ENCODE measurements at places on chromosomes 6 and 20.

DNA sequence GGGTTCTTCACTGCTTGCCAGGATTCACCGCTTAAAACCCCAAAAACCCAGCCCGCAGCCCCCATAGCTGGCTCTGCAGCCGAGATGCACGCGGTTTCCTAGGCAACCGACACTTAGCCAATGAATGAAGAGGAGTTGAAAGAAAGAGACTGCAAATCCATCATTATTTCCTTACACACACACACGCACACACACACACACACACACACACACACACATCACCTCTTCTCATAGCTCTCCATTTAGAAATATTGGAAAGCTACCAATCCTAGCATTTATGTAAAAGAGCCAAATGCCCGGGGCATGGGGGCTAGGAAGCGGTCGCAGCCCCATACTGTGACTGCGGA lies 3.4 kb upstream of the TUBB2B start:
- DNase-seq = peak; percentile 7

DNA sequence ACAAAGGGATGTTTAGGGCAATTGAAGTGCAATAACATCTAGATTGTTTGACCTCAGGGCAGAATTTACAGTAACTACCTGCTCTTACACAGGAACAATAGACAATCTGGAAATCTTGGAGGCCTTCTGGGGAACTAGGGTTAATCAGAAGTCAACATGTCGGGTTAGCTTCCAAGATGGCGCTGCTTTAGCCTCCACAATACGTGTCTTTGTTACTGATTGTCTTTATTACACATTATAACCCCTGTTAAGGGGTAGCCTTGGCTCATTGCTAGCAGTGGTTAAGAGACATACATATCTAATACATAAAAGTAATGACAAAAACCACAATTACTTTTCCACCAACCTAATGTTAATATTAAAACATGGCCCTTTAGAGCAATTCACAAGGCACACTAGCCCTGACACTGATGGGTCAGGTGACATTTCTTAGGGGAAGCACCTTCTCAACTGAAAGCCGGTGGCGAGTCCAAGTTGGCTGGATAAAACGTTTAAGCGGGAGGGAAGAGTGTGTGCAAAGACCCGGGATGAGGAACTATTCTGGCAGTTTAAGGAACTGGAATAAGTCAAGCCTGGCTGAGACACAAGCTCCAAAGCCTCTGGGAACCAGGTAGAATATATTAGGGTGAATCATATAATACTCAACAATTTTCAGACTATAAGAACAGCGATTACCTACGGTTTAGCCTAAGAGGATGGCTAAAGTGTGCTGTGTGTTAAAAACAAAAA lies 236.9 kb downstream of the BCAS1 start:
- DNase-seq = no peak

DNA sequence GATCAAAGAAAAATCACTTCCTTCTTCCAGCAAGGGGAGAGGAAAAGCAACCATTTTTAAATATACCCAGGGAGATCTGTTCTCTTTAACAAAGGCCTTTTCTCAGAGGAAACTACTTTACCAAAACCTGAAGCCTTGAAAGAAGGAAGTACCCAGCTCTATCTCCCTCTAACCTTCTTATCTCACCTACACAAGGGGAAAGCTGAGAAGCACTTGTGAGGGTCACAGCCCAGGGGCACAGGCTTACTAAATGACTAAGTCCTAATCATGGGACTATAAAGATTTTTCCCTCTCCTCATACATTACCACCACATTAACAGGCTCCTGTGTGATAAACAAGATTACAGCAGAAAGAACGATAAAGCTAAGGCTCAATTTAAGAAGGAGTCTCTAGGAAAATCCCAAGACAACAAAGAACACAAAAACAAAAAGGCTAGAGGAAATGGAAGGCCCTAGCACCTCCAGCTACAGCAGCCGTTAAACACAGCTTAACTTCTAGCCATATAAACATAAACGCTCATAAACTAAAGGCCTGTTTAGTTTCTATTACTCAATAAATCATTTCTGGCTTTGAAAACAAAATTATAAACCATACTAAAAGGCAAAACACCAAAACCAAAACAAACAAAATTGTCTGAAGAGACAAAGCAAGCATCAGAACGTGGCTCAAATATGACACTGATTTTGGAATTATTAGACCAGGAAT lies 284.9 kb upstream of the ECI2 start:
- no peak for DNase-seq

DNA sequence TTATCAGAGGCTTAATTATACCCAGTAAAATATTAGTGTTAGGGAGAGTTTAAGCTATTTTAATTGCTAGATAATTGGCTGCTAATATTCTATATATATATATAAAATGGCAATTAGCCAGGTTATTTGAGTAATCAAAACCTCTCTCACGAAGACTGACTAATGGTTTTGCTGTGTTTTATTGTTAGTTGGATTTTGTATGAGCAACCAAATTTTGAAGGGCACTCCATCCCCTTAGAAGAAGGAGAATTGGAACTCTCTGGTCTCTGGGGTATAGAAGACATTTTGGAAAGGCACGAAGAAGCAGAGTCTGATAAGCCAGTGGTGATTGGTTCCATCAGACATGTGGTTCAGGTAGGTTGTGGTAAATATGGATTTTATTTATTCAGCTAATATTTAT lies 102.2 kb downstream of the RTN4IP1 start:
- no peak for DNase-seq

DNA sequence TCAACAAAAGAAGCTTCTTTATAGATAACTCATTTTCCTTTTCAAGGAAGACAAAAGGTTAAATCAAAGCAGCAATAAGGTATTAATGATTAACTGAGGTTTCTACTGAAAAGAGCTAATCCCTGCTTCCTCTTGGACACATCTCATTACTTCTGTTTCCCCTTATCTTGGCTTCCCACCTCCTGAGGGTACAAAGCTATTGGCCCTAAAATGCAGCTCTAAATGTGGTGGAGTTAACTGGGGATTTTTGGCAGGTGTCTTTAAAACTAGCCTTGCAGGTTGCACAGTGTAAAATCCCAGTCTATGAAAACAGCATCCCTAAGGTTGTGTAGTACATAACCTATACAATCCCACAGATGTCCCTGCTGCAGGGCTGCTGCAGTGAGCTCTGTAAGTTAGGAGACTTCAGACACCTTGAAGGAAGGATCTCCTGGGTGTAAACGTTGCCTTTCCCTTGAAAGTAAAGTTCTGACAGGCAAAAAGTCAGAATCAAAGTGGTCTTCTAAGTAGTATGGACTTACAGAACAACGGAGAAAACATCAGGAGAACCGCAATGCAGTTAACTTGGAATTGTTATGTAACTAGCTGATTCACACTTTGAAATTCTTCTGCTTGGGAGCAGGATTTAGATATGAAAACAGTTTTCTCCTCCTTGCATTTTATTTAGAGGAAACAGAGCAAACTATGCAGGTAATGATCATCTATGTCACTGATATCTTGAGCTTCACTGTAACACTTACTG lies 71.7 kb upstream of the TRAF3IP2 start:
- no peak for DNase-seq

GRCh38 chr6:111228094-111228493 lies 140.8 kb downstream of the SLC16A10 start:
- no peak for DNase-seq

- no peak for DNase-seq
Observed at GRCh38 chr6:87583822-87584221, 6.0 kb downstream of the RARS2 start.

DNA sequence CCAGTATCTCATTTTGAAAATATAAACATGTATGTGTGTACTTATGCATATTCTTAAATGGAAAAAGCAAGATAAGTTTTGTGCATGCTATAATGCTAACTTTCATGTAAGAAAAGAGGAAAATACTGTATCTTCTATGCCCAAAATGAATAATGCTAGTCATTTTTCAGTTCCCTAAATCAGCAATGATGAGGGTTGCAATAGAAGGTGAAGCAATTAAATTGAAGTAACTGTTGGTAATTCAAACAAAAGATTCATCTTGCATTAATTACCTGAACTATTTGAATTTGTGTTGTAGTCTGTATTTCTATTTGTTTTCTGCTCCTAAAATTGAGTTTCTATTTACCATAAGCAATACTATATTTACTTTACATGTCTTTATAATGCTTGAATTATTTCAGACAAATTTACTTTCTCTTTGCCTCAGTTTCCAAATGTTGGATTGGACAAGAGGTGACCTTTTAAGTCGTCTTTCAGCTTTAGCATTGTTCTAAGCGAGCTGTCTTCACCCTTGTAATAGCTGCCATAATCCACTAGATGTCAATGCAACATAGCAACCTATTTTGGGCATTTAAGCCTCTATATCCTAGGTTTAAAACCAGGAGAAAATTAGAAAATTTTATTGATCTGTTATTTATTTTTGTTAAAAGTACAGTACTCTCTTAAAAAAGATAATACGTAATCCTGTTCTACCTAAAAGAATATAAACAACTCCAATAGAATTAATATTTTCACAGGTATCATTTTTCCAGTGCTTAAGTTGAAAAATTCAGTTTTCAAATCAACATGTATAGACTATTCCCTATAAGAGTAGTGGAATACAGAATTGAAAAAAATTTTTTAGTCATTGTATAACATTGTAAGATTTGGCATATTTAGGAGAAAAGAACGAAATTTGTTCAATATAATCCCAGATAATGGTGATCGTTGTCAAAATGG lies 52.3 kb upstream of the IFNGR1 start:
- DNase-seq = peak; percentile 59

DNA sequence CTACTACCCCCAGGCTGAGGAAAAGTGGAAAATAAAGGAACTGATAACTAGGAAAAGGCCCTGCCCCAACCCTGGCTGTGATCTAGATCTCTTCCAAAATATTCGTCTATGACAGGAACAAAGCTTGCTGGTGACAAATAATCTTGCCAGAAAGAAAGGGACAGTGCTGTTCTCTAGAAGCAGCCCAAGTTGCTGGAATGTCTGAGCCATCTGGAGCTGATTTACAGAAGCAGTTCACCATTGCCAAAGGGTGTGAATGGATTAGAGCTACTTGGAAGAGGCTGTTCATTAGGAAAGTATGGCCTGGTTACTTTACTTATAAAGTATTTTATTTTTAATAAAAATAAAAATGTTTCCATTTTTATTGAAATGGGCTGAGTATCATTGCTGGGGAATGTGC lies 146.3 kb downstream of the EPM2A start:
- no peak for DNase-seq

GRCh38 chr6:159104163-159104925 lies 59.6 kb upstream of the TAGAP start:
- DNase-seq = peak; percentile 86

- DNase-seq = no peak
Observed at GRCh38 chr20:22620342-22620741, 36.0 kb upstream of the FOXA2 start.

GRCh38 chr6:164925681-164926530 lies 383.5 kb downstream of the C6orf118 start:
- no peak for DNase-seq

GRCh38 chr20:23143986-23144690 lies 58.0 kb upstream of the CD93 start:
- DNase-seq = no peak

DNA sequence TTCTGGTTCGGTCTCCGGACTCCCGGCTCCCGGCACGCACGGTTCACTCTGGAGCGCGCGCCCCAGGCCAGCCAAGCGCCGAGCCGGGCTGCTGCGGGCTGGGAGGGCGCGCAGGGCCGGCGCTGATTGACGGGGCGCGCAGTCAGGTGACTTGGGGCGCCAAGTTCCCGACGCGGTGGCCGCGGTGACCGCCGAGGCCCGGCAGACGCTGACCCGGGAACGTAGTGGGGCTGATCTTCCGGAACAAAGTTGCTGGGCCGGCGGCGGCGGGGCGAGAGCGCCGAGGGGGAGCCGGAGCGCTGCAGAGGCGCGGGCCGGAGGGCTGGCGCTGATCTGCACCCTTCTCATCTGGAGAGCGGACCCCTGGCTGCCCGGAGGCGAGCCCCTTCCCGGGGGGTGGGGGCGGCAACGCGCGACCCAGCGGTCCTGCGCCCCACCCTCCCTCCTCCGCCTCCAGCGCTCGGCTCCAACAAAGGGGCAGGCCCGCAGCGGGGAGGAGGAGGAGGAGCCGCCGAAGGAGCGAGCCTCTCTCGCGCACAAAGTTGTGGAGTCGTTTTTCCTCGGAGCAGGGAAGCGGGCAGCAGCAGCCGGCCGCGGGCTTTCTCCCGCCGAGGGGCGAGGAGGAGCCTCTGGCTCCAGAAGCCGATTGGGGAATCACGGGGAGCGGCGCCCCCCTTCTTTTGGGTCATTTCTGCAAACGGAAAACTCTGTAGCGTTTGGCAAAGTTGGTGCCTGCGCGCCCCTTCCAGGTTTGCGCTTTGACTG lies at the start of gene UTRN:
Gene UTRN (plus strand): TSS at position 553 of the 765 bp plus-strand sequence. CDS start 6,494 bp downstream, outside the sequence.
- peak; percentile 42 for DNase-seq

DNA sequence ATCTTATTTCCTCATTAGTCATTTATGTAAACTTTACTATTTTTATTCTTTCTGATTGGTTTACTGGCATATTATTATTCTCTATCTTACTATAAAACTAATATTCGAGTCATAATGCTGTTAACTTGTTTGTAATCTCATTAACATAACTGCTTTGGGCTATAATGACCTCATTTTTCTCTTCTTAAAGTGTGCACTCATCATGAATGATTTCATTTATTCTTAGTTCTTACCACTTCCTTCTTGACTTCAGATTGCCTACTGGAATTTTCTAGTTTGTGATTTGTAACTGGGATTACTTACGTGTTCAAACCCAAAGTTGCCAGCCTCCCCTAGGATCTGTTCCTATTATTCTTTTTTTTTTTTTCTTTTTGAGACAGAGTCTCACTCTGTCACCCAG lies 91.8 kb upstream of the TNFAIP3 start:
- DNase-seq = no peak

DNA sequence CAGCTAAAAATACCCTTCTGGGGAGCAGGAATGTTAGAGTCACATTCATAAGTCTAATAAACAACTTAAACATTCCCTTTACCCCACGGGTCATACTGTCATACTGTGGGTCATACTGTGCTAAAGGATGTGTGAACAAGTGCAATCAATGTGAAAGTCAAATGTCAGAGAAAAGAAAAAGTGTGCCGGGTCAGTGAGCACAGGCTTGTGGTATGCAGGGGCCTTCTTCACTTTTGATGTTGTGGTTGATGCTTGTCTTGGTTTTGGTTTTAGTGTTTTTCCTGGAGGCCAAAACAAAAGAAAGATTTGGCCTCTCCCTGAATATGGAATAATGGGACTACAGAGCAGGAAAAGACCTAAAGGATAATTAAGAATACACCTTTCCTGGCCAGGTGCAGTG lies 267.9 kb upstream of the PLN start:
- no peak for DNase-seq

- no peak for DNase-seq
Observed at GRCh38 chr20:63068711-63069367, 62.1 kb upstream of the BHLHE23 start.

- DNase-seq = no peak
Observed at GRCh38 chr20:46394872-46395760, 11.3 kb downstream of the ELMO2 start.

GRCh38 chr6:32317541-32317940 lies 54.2 kb downstream of the TSBP1 start:
- DNase-seq = no peak
